ENCODE measurements at places on chromosomes 6 and 20. TPM values are rescaled to one million over a fixed set of nuclear protein-coding genes. Genes with fewer than 3 reads are reported as not detected.

DNA sequence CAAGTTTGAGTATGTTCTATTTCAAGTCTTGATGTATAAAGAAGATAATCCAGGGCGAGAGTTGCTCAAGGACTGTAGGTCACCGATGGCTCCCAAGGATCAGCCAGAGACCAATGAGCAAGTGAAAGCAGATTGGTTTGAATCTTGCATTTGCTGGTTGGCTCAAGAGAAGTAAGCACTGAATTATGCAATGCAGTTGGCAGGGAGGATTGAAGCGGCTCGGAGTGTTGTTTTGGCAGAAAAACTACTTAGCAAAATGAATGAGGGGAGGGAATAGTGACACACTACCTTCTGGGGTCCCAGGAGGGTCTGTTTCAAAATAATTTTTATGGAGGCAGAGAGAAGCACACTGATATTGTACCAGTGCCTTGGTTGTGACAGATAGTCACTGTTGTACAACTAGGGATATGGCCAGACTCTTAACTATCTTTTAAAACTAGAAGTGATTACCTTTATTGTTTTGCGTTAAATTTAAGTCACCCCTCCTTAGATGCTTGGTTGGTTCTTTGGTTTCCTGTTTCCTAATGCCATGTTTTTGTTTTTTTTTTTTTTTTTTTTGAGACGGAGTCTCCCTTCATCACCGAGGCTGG is 15.7 kb downstream of the SASH1 start:
- DNase-seq = peak; percentile 73

- DNase-seq = no peak
Observed at GRCh38 chr20:36318166-36318565, 12.0 kb downstream of the DLGAP4 start.

- DNase-seq = no peak
Observed at GRCh38 chr6:135299256-135299655, 118.1 kb downstream of the MYB start.

GRCh38 chr6:35804996-35805736 is at the start of gene LHFPL5:
LHFPL5 (plus strand) TSS chr6:35805352; CDS start chr6:35805671, 319 bp downstream.
- DNase-seq = no peak

- no peak for DNase-seq
Observed at GRCh38 chr6:81831274-81831673, 78.8 kb upstream of the TENT5A start.

DNA sequence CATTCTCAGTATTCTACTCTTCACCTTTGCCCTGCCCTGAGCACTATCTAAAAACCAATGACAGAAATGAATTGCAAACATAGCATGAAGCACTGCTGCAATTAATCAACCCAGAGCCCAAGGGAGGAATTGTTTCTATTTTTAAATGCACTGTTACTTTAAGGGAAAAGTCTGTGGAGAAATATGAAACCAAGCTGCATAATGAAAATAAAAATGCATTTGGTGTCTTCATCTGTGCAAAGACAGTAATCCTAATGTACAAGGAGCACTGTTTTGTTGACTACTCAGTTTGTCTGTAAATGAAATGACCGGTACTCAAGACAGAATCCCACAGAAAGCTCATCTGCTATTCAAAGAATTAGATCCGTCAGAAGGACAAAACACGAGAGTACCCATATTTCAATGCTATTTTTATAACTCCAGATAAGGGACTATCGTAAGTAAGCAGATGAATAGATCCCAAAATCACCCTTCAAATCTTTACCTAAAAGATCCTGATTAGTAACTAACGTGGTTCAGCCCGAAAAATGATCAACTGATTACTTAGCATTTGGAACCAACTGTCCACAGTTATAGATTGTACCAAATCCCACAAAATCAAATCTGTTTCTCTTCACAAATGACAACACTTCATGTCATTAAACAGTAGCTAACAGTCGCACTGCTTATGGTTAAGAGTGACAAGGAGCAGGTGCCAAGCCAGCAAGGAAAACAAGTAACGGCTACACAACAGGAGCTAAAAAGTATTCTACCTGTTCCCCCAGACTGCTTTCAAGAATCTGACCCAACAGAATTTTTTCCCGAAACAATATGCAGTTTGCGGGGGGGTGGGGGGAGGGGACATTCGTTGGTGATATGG is 2.4 kb downstream of the KIF13A start:
- DNase-seq = no peak

- no peak for DNase-seq
Observed at GRCh38 chr20:46251211-46251673, 57.1 kb downstream of the CDH22 start.

DNA sequence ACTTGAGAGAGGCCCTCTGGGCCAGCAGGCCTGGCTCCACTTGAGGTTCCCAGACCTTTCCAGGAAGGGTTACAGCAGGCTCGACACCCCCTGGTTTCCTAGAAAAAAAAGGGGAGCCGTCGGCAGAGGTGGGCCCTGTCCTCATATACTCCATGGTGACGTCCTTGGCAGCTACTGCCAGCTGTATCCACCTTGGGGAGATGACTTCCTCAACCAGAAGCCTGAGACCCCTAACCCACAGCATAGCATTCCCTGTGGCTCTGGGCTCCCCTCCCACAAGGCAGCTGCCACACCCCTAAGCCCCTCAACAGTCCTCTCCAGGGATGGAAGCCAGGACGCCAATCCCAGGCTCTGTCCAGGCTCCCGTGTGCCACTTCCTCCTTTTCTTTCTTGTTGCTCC is 294.8 kb downstream of the CDC5L start:
- DNase-seq = no peak

DNA sequence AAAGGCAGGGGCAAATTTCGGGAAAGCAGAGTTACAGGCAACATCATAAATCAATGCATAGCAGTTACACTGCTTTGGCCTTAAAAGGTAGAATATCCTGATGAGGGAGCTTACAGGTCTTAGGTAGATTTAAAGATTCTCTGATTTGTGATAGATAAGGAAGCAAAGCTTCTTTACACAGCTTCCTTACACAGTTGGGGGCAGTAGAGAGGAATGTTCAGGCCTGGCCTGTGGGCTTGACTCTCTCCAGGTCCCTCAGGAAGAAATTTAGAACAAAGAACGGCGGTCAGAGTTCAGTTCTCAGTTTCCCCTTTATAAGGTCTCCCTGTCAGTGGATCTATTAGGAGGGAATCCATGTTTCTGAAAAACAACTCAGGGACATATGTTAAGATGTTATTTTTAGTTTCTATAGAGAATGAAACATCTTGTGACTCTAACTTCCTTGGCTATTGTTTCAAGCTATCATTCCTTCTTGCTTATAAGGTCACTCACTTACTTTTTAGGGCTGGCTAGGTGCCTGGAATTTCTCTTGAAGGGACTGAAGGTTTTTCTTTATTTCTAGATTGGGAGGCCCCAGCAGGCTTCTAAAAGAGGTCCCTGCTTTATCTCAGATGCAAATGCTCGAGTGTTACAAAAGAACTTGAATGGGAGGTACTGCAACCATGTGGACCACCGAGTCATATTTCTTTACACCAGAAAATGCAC is 11.8 kb downstream of the HLA-B start:
- DNase-seq = no peak

DNA sequence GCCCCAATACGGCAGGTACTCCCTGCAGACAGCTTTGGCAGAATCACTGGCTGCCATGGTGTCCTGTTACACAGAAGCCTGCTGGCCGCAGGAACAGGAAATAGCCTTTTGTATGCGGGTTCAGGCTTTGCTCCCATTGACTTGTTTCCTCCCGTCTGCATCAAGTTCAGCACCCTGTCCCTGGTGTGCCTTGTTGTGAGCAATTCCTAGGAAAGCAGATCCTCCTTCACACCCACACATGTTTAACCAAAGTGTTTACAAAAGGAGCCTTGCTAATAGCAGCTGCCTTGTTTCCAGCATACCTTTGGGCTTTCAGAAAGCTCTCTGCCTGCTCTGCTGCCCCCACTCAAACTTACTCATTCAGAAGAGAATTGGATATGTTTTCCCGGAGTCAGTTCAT is 127.2 kb upstream of the SUPT3H start:
- no peak for DNase-seq

GRCh38 chr6:139549561-139550070 is 175.2 kb upstream of the CITED2 start:
- DNase-seq = no peak

DNA sequence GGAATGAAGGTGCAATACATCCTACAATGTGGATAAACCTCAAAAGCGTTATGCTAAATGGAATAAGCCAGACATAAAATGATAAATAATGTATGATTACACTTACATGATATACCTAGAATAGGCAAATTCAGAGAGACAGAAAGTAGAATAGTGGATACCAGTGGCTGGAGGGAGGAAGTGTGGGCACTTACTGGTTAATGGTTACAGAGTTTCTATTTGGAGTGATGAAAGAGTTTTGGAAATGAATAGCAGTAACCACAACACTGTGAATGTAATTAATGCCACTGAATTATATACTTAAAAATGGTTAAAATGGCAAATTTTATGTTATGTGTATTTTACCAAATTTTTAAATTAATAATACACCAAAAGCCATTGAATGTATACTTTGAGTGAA is 71.4 kb upstream of the CST7 start:
- no peak for DNase-seq

The ZNF451 gene
- 102 TPM for total RNA-seq

The GPX5 gene
- not detected for total RNA-seq

The SYNDIG1 gene
- not detected for total RNA-seq

The FRS3 gene
- 3.9 TPM for total RNA-seq

The AIF1 gene
- 16.3 TPM for total RNA-seq

The CST5 gene
- total RNA-seq = not detected

The TGM3 gene
- total RNA-seq = 43.6 TPM

The GABRR1 gene
- not detected for total RNA-seq
